NCI-H460 (cell line): ENCODE measurements at places on chromosomes 11 and 22.

DNA sequence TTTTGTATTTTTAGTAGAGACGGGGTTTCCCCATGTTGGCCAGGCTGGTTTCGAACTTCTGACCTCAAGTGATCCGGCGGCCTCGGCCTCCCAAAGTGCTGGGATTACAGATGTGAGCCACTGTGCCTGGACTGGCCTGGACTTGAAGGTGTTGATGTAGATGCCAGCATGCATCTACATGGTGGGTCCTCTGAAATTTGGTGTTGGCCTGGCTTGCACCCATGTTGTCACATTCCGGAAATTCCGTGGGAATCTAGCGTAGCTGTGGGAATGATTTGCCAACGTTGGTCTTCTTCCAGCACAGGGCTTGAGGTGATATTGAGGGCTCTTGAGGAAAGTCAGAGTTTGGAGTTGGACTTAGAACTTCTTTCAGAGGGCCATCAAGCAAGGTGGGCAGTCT is 6.5 kb downstream of the PACS1 start:
- no peak for DNase-seq

GRCh38 chr22:31818481-31819392 is 64.9 kb downstream of the DEPDC5 start:
- no peak for DNase-seq

DNA sequence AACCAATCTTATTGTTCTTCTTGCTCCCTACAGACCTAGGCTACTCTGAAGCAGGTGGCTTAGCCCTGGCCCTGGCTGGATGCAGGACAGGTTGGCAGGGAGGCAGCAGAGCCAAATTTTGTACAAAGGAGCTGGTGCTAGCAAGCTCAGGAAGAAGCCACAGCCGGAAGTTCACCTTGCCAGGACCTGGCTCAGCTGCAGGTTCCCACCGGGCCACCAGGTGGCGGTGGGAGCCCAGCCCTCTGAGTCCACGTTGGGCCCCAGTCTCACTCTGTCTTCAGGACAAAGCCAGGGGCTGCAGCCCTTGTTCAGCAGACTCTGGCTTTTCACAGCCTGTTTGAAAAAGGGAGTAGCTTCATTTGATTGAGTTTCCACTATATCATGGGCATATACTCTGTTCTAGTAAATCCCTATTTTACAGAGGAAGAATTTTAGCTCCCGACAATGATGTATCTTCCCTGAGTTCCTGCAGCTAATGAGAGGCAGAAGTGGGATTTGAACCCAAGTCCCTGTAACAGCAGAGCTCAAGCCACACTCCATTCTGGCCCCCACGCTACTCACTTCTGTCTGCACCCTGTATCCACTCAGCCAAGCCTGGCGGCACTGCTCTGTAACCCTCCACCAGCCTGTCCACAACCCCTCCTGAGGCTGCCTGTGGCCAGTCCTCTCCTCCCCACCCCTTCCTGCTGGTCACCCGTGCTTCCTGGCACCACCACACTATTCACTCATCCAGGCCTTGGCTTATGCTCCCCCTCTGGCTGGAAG is 3.3 kb downstream of the TKFC start:
- DNase-seq, result peak; percentile 56

DNA sequence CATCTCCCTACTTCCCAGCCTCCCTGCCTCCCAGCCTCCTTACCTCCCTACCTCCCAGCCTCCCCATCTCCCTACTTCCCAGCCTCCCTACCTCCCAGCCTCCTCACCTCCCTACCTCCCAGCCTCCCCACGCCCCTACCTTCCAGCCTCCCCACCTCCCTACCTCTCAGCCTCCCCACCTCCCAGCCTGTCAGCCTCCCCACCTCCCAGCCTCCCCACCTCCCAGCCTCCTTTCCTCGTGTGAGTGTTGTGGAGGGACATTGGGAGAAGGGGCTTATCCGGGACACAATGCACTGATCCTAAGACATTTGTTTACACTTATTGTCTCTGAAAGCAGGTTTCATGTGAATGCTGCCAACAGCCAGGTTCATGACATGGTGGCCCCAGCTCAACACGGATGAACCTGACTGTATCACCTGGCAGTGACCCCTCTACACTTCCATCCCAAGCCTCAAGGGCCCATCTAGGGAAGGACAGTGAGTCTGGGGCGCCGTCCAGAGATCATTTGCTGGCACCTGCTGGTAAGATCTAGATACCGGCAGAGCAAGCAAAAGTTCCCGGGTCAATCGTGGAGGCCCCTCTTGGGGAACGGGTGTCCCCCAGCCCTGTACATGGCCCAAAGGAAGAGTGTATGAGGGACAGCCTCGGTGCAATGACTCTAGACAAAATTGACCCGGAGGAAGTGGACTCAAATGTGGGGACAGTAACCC is 34.5 kb upstream of the TH start:
- no peak for DNase-seq

DNA sequence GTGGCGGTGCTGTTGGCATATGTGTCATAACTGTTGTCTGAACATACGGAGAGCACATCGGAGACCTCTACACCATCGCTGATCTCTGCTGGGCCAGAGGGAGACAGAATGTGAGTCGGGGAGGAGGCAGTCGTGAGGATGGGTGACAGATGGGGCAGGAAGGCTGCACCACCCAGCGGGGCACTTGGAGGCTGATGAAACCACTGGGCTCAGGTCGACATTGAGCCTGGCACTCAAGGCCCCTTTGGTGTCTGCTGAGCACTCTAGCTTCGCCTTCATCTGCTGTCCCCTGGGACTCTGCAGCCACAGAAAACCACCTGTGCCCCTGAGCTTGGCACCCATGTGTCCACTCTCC is 2.5 kb upstream of the KLHL35 start:
- DNase-seq, result no peak

- peak; percentile 48 for DNase-seq
These were observed 6.3 kb upstream of the SYNGR1 start for GRCh38 chr22:39343259-39344045.

GRCh38 chr11:116862951-116863350 is 25.5 kb upstream of the APOA1 start:
- no peak for DNase-seq

DNA sequence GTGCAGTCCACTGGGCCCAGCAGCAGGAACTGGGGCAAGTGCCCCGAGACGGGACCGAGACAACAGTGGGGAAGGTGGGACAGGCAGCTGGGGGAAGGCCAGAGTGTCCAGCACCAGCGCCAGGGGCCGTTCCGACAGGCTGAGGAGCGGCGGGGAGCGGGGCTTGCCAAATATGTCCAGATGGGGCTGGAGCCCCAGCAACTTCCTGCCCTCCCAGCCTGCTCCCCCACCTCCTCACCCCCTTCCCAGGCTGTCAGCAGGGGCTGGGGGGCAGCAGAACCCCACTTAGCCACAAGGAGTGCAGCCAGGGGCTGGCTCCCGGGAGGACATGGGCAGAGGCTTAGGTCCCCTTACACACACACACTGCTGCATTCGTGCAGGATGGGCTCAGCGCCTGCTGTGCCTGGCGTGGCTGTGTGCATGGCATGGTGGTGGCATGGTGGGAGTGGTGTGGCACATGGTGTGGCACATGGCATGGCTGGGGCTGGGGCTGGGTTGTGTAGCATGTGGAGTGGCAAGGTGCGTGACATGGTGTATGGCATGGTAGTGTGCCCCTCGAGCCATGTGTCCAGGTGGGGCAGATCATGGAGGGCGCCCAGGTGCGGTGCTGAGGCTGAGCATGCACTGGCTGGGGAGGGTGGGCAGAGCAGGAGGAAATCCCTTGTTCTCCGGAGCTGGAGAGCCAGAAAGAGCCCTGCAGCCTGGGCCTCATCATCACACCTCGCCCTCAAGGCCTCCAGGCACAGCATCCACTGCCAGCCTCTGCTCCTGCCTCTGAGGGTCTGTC is 51.7 kb downstream of the CDKN1C start:
- no peak for DNase-seq

DNA sequence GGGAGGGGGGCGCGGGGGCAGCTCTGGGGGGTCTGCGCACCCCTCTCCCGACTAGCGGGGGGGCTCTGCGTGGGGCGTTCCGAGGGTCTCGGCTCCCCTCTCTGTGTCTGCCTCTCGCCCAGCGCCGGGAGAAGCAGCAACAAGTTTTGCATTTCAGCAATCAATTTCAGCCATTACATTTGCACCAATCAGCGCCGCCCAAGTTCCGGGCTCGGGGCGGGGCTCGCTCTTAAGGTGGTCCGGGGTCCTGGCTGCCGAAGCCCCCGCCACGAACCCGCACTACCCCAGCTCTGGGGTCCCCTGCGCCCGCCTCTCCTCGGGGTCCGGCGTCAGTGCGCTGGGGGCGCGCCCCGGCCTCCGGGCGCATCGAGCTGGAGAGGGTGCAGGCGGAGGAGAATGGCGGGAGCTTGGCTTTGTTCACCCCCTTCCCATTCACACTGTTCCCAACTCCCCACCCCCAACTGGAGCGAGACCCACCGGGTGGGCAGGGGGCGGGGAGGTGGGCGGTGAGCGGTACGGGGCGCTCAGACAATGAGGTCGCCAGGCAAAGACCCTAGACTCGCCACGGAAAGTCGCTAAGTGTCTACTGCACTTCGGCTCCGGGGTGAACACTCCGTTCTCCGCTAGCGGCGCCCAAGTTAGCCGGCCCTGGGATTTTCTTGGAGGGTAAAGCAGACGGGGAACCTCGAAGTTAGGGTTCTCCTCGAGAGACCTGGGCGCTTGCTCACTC is at the start of gene MN1:
Gene MN1 (minus strand): TSS at position 141 of the 730 bp plus-strand sequence. CDS start 1,213 bp downstream, outside the sequence.
- peak; percentile 26 for DNase-seq

DNA sequence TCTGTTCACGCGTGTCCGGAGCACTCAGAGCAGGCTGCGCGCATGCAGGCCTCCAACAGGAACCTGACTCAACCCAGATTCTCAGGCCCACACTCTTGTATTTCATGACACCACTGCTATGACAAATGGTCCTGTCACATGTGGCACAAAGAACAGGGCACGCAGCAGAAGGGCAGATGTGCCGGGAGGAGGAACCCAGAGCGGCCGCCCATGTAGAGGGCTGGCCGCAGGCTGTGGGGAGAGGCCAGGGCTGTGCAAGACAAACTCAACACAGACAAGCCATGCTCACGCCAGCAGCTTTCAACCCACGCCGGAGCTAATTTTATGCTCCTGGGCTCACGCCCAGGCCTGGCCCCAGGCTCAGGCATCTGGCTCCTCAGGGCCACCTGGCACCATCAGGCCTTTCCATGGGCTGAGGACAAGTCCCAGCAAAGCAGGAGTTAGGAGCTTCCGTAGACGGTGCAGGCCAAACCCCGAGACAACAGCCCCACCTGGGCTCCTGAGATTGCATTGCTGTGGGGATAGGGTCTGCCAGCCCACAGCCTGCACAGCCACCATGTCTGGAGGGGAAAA is 40.0 kb downstream of the DUSP8 start:
- no peak for DNase-seq

DNA sequence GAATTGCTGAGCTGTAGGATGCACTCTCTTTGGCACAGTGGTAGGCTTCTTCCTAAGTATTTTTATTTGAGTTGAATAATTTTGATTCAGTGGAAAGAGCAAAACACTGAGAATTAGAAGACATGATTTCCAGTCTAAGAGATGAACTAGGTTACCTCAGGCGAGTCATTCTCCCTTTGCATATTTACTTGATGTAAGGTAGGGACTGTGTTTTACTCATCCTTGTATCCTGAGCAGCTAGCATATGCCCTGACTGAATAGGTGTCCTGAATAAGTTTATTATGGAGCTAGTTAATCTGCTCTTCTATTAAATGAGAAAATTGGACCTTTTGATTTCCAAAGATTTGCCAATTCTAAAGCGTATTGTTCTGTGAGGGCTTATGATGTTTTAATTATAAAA is 50.7 kb downstream of the STIM1 start:
- no peak for DNase-seq
